ENCODE measurements at places on chromosomes 4 and X.

DNA sequence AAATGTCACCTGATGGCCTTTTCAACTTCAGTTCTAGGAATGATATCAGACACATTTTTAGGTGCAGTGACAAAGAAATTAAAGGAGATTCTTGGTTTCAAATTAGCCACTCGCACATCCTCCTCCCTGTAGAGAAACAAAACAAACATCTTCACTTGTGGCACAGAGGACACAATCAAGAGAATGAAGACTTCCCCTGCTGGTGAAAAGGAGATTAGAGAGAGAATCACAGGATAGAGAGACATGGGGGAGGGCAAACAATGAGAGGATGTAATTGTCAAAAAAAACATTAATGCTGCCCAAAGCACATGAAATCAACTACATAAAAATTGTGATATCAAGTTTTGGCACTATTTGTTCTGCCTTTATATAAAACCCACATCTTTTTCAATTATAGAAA is 34.5 kb downstream of the ACE2 start:
- no peak for DNase-seq

DNA sequence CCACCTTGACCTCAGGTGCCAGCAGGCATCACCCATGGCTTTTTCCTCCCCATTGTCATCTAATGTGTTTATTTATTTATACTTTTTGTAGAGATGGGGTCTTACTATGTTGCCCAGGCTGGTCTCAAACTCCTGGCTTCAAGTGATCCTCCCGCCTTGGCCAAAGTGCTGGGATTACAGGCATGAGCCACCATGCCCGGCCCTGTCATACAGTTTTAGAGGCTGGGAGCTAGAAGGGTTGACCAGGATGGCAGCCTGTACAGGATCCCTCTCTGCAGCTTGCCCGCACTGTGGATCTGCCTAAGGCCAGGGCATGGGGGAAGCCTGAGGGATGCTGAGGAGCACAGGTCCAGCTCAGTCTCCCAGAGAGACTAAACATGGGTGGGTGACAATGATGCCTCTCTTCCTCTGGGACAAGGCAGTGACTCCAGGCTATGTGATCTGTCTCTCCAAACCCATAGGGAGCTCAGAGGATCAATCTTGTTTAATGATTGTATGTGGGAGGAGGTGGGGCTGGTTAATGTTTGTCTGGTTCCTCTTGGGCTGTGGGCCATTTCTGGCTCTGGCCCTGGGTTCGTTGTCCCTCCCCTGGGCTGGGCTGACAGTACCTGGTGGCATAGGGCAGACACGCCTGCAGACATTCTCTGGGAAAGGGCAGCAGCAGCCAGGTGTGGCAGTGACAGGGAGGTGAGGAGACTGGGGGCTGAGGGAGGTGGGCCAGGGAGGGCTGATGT is 8.3 kb upstream of the GJB1 start:
- DNase-seq: no peak

- no peak for DNase-seq
These were observed 559 bp downstream of the TRPC5 start for GRCh38 chrX:112081781-112082652.

- no peak for DNase-seq
These were observed 67.5 kb upstream of the BMP3 start for GRCh38 chr4:80963051-80963450.

DNA sequence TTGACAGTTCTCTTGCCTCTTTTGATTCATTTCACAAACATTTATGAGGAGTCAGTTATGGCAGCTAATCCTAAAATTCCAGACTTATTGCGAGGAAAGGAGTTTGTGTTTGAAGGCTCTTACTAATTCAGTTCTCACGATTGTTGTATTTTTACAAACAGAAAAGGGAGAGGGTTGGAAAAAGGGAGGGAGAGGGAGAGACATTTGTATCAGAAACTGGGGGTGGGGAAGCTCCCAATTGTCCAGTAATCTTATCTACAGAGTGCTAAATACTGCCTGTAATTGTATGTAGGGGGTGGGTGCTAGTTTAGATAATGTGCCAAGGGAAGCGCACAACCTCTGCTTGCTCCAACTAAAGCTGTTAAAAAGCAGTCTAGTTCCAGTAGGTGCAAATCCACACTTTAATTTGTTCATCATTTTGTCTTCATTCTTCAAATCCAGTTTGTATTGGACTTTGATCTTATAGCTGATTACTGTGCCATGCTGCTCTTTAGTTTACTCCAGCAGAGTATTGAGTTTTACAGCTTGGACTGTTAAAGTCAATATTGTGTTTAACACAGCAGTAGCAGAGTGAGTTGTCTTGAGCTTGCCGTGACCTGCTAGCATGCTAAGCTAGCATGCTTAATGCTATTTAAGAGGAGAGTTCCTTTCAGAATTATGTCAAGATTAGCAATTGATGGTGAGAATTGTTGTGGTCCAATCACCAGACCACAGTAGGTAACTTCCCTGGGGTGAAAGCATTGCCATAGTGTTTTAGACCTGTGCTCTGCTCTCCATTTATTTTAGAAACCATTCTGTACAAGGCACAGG is 13.9 kb downstream of the FNIP2 start:
- DNase-seq: no peak

- no peak for DNase-seq
These were observed 2109.9 kb upstream of the AGA start for GRCh38 chr4:179552131-179552530.

Measured in GM20000 (cell line).